ENCODE measurements at places on chromosomes 7 and 10.

DNA sequence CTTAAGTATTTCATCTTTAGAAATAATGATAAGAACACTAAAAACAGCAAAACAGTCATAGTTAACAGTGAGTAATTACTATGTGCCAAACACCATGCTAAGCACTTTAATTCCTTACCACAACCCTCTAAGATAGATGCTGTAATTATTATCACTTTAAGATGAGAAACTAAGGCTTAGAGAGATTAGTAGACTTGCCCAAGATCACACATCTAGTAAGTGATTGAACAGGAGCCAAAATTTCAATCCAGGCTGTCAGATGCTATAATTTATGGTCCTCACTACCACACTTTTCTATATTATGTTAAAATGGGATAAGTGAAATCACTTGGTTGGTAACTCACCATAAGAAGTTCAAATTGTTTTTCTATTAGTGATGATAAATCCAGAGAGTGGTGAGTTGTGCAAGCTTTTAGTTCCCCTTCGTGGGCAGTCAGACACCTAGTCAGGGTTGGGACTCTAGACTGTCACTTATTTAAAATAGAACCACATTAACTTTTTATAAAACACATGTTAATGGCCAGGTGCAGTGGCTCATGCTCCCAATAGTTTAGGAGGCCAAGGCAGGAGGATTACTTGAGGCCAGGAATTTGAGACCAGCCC is 85.9 kb upstream of the GATA3 start:
- no peak for DNase-seq

DNA sequence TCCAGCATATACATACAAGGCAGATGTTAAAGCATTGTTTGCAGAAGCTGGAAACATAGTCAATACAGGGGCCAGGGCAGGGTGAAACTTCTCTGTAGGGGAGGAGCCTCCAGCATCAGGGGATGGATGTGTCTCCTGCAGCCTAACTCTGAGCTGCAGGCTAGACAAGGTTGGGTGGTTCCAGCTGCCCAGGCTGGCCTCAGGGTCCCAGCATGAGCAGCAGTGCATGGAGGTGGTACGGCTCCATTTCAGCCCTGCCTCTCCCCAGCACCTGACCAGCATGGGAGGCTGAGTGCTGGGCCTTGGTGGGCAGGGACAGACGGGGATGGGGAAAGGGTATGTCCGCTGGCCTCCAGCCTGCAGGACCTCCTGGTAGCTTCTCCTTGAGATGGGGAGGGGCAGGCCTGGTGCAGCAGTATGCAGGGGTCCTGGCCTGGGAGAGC is 7.4 kb upstream of the TBRG4 start:
- DNase-seq: no peak

- no peak for DNase-seq
Observed at GRCh38 chr7:4607311-4607729, 74.8 kb upstream of the FOXK1 start.

GRCh38 chr7:106570948-106571418 is 90.0 kb downstream of the CCDC71L start:
- no peak for DNase-seq

DNA sequence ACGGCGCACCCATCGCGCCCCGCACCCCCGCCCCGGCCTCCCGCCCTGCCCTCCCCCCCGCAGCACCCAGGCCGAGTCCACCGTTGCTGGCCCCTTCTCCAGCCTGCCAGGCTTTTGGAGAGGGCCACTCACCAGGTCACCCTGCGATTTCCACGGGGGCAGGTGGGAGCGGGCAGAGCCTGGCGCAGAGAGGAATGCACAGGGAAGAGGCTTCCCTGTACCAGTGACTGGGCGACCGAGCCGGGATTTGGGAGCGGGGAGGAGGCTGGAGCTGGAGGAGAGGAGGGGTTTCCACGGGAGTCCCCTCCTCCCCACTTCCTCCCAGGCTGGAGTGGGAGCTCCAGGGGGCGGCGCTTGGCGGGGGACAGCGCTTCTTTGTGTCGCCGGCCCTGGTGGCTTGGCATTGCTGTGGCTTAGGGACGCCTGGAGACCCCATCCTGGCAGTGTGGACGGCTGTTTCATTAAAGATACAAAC is 19.3 kb downstream of the TCAF1 start:
- DNase-seq: no peak

DNA sequence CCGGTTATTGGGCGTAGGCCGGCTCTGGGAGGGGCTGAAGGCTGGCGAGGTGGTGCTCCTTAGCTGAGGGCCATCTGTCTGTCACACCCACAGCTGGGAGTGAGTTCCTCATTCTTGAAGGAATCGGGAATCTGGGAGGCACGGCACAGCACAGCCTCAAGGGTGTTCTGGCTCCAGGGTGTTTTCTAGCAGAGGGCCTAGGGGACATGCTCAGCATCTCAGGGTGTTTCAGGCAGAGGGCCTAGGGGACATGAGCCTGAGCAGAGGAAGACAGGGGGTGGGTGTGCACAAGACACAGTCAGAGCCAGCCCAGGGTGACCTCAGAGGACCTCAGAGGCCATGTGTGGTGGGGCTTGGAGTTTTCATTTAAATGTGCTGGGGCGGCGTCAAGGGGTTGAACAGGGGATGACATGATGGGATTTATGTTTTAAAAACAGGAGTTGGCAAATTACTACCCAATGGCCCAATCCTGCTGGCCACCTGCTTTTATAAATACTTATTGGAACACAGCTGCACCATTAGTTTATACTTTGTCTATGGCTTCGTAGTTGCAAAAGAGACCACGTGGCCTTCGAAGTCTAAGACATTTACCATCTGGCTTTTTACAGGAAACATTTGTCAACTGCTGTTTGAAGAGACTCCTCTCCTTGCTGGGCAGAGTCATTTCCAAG is 121.6 kb downstream of the PRKAG2 start:
- DNase-seq: no peak

- no peak for DNase-seq
Observed at GRCh38 chr10:11387044-11387443, 224.4 kb downstream of the USP6NL start.

GRCh38 chr10:112969542-112969941 is 19.5 kb downstream of the TCF7L2 start:
- no peak for DNase-seq

GRCh38 chr10:58348571-58349033 is 13.8 kb downstream of the UBE2D1 start:
- no peak for DNase-seq

DNA sequence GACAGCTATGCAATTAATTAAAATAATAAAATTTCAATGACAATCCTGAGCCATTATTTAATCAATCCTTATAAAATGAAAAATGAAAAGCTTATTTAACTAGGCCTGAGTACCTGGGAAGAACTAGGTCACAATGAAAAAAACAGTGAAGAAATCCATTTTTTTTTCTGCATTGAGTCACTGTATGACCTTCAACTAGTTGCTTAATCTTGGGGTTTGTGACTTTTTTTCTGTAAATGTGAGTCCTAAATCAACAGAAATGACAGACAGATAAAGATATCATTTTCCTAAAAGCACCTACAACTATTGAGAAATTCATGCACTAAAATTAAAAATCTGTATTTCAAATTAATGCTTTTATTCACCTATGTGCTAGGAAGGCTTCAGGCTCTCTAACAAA is 96.8 kb downstream of the TMEM26 start:
- no peak for DNase-seq

- no peak for DNase-seq
Observed at GRCh38 chr10:689452-690371, at the start of gene DIP2C. TSS of gene DIP2C (minus strand) at chr10:689668. CDS start at chr10:689578, 90 bp downstream.

GRCh38 chr10:3445648-3446047 is 273.1 kb upstream of the PITRM1 start:
- DNase-seq: no peak

GRCh38 chr7:133873631-133874030 is 253.5 kb upstream of the LRGUK start:
- no peak for DNase-seq

DNA sequence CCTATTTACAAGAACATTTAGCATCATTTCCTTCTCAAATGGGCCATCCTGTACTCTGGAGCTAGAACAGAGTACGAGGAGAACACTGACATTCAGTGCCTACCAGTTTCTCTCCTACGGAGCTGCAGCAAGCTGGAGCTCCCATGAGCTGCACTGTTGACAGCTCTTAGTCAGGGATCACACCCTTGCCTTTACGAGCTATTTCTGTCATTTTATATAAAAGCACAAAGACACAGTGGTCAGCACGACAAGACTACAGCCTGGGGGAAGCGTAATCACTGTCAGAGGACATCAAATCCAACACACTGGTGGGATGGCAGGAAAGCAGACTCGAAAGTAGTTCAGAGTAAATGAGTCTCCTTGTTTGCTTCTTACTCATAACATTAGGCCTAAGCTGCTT is 2.7 kb downstream of the CDCA7L start:
- no peak for DNase-seq

DNA sequence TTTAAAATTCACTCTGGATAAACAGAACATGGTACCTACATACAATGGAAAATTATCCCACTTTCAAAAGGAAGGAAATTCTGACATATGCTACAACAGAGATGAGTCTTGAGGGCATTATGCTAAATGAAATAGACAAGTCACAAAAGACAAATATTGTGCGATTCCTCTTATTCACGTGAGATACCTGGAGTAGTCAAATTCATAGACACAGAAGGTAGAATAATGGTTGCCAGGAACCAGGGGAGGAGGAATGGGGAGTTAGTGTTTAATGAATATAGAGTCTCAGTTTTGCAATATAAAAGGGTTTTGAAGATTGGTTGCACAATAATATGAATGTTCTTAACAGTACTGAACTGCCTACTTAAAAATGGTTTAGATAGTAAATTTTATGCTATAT is 69.8 kb upstream of the WAC start:
- no peak for DNase-seq

GRCh38 chr10:78348411-78349164 is 314.9 kb downstream of the RPS24 start:
- no peak for DNase-seq

Data from stimulated activated CD4-positive, alpha-beta T cell treated with anti-CD3 and anti-CD28 coated beads, Interleukin-12 subunit alpha, Interleukin-12 subunit beta, amount 100 ng/mL, for 4 hours (primary cell).